ENCODE measurements at places on chromosomes 5 and 9.

GRCh38 chr5:67300326-67300725 is 103.7 kb upstream of the CD180 start:
- no peak for DNase-seq
- no peaks in the 10 kb centered on the region for H3K27me3 ChIP-seq

DNA sequence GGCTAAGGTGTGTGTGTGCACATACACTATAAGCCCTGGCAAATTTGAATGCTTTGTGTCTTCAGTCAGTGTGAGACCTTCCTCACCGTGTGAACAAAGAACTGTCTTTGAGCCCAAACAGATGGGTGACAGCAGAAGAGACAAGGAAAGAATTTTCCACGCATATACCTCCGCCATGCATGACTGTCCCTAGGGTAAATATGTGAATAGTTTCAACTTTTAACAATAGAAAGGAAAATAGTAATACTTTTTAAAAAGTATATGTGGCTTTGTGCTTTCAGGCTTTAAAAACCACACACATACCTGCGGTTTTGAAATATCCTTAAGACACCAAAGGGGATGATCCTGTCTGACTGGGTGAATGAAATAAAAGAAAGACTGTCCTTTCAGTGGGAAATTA is 438.6 kb upstream of the MPDZ start:
- H3K27ac ChIP-seq = no peak overlapping the region
- no peaks in the 10 kb centered on the region for H3K36me3 ChIP-seq
- no peak overlapping the region for H3K4me3 ChIP-seq
- no peaks in the 10 kb centered on the region for H3K27me3 ChIP-seq
- no peaks in the 10 kb centered on the region for H3K4me1 ChIP-seq
- DNase-seq = no peak

- no peak overlapping the region for H3K27ac ChIP-seq
- H3K27me3 ChIP-seq = no peaks in the 10 kb centered on the region
- no peak overlapping the region for H3K4me3 ChIP-seq
- no peak for DNase-seq
- no peaks in the 10 kb centered on the region for H3K4me1 ChIP-seq
Observed at GRCh38 chr9:126907058-126907457, 7.5 kb upstream of the RALGPS1 start.

GRCh38 chr9:124486778-124487259 is 20.4 kb downstream of the NR5A1 start:
- no peak overlapping the region for H3K27ac ChIP-seq
- no peaks in the 10 kb centered on the region for H3K36me3 ChIP-seq
- H3K27me3 ChIP-seq = peaks cover 13% of the 10 kb centered on the region
- no peak for DNase-seq
- H3K4me3 ChIP-seq = no peak overlapping the region

DNA sequence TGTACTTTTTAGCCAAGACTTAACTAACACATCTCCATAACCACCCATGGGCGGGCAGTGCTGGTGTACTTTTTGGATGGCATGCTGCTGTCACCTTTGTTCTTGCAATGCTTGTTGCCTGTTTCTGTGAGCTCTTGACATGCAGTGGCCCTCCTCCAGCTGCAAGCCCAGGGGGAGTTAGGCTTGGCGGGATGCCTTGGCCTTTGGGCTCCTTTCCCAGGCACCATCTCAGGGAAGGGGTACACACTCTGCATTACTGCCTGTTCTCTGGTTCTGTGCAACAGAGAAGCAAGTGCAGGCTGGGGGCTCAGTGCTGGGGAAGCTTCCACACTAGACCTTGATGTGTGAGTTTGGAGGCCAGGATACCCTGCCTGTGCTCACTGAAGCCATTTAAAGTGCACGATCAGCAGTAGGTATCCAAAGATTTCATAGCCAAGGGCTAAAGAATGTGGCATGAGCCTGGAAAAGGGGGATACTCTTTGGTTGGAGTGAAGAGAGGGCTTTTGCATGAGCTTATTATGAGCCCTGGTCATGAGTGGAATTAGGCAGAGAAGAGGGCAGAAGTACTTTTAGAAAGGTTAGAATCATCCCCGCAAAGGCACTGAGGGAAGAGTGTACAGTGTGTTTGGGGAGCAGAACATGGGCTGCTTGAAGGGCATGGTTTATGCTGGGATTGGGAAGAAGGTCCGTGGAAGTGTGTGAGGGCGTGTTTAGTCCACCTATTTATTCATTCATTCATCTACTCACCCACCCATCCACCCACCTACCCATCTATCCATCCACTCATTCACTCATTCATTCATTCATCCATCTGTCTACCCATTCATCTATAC is 22.5 kb downstream of the PSAT1 start:
- no peaks in the 10 kb centered on the region for H3K4me1 ChIP-seq
- no peaks in the 10 kb centered on the region for H3K36me3 ChIP-seq
- H3K27me3 ChIP-seq = no peaks in the 10 kb centered on the region

DNA sequence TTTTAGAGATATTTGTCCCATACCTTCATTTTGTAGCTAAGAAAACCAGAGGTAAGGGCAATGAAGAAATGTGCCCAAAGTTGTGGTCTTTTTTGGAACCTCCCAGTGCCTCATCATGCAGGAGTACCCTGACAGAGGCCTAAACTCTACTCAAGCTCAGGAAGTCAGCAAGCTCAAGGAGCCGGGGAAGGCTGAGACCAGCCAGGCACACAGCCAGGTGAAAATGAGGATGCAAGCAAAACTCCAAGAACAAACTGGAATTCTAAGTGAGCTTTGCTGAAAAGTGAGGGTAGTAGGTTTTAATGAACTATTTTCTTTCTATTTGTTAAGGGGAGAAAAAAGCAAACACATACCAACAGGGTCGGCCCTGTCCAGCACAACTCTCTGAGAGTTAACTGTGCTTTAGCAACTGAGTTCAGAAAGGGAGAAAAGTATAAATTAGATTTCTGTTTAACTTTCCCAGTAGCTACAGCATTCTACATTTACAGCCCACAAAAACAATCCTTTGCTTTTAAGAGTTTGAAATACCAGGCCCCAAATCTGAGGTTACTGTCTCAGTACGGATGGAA is 146.4 kb downstream of the GNAQ start:
- no peaks in the 10 kb centered on the region for H3K4me1 ChIP-seq
- no peak for DNase-seq
- H3K27me3 ChIP-seq = no peaks in the 10 kb centered on the region

DNA sequence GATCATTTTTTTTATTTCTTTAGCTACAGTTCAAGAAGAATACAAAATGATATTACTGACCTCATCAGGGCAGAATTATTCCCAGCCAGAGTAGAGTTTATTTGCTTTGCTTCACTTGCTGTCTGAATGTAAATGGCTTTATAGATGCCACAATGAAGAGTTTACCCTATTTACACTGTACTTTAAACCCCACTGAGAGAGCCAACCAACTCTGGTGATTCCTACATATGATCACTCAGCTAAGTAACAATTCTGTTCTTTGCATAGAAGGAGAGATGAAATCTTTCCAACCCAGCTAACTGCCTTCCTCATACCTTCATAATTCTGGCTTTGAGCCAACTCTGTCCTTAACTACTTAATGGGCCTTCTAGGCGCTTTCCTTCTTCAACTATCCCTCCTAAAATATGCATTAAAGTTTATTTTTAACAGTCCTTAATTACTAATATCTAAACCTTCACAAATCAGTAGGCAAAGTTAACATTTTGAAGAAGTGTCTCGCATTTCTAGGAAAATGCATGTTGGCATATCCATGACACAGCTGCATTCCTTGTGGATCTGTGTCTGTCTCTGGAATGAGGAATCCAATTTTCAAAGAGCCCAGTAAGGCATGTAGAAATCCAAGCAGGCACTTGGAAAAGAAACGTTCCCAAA is 284.8 kb upstream of the GRAMD2B start:
- H3K4me1 ChIP-seq = no peaks in the 10 kb centered on the region
- H3K36me3 ChIP-seq = no peaks in the 10 kb centered on the region
- no peak overlapping the region for H3K4me3 ChIP-seq
- no peak overlapping the region for H3K27ac ChIP-seq

DNA sequence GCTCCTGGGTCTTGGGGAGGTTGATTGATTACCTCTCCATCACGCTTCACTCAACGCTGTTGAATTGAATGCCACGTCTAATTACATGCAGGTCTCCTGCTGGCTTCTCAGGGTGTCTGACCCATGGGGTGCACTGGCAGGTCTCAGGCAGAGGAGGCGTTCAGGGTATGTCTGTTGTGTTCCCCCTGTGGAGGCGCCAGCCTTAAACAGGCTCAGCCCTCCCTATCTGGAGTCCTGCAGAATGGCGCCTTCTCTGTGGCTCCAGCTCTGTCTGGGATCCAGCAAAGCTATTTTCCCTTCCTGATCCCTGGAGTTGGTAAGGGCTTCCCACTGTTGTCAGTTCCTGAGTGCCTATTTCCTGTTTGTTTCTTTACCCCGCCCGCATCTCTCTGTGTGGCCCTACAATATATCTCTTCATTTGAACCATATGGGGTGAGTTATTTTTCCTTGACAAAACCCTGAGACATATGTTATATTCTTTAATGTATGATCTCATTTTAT is 150.0 kb downstream of the NTRK2 start:
- H3K4me1 ChIP-seq = no peaks in the 10 kb centered on the region
- no peak overlapping the region for H3K4me3 ChIP-seq
- H3K27me3 ChIP-seq = no peaks in the 10 kb centered on the region
- H3K36me3 ChIP-seq = no peaks in the 10 kb centered on the region
- DNase-seq = no peak

GRCh38 chr9:69806627-69807026 is 14.0 kb upstream of the CFAP95 start:
- H3K4me1 ChIP-seq = peaks cover 21% of the 10 kb centered on the region
- no peak overlapping the region for H3K4me3 ChIP-seq
- H3K27me3 ChIP-seq = no peaks in the 10 kb centered on the region
- H3K27ac ChIP-seq = no peak overlapping the region
- no peaks in the 10 kb centered on the region for H3K36me3 ChIP-seq
- no peak for DNase-seq

DNA sequence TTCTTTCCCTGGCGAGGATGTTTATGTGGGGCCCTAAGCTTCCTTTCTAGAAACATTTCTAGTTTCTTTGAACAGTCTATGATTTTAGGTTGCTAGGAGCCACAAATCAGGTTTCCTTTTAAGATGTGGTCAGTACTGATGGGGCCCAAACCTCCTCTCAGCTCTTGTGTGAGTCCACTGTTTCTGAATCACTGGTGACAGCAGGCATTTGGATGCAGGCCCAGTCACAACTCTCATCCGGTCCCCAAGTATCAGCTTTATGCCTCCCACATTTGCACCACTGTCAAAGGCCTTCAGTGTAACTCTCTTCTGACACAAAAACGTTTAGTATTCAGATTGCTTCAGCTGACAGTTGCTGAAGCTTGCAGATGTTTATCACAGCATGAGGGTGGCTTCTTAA is 7.8 kb downstream of the DMRT2 start:
- DNase-seq = no peak
- H3K27me3 ChIP-seq = peaks cover 39% of the 10 kb centered on the region
- no peaks in the 10 kb centered on the region for H3K4me1 ChIP-seq

DNA sequence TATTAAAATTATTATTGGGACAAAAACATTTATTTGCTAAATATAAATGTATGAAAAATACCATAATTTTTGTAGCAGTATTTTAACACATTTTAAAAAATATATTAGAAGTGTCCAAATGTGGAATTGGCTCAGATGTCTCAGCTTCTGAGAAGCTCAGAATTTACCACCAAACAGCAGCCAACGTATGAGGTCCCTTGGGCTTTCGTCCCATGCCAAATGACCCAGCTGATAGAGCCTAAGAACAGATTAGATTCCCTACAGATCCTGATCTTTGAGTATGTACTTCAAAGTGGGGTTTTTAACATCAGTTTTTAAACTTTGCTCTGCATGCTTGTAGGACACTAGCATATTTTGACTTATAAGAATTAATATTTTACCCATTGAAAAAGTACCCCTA is 77.3 kb upstream of the RPS23 start:
- H3K27ac ChIP-seq = no peak overlapping the region
- H3K27me3 ChIP-seq = no peaks in the 10 kb centered on the region
- no peaks in the 10 kb centered on the region for H3K36me3 ChIP-seq
- DNase-seq = no peak

- peak; percentile 41 for DNase-seq
- H3K4me1 ChIP-seq = peaks cover 77% of the 10 kb centered on the region
- H3K27me3 ChIP-seq = no peaks in the 10 kb centered on the region
Observed at GRCh38 chr9:123865226-123866000, 64.5 kb downstream of the DENND1A start.

DNA sequence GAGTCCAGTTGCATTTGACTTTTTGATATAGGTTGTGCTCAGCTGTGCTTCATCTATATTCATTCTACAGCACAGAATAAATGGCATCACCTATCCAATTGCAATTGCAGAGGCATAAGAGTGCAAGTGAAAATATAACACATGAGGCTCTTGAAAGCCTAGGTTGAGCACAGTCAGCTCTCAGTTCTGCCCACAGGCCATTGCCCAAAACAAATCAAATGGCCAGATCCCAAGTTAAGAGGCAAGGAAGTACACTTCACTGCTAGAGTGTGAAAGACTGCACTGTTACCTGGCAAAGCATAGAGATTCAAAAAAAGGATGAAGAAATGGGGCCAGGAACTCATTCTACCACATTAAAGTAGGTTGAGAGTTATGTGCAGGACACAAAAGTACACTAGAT is 305.5 kb upstream of the SEMA6A start:
- H3K27me3 ChIP-seq = no peaks in the 10 kb centered on the region
- no peak overlapping the region for H3K27ac ChIP-seq
- H3K36me3 ChIP-seq = no peaks in the 10 kb centered on the region
- no peaks in the 10 kb centered on the region for H3K4me1 ChIP-seq
- no peak for DNase-seq
- H3K4me3 ChIP-seq = no peak overlapping the region

GRCh38 chr9:34520096-34520495 is 2.7 kb downstream of the ENHO start:
- no peak overlapping the region for H3K4me3 ChIP-seq
- no peaks in the 10 kb centered on the region for H3K36me3 ChIP-seq
- peaks cover 45% of the 10 kb centered on the region for H3K4me1 ChIP-seq

DNA sequence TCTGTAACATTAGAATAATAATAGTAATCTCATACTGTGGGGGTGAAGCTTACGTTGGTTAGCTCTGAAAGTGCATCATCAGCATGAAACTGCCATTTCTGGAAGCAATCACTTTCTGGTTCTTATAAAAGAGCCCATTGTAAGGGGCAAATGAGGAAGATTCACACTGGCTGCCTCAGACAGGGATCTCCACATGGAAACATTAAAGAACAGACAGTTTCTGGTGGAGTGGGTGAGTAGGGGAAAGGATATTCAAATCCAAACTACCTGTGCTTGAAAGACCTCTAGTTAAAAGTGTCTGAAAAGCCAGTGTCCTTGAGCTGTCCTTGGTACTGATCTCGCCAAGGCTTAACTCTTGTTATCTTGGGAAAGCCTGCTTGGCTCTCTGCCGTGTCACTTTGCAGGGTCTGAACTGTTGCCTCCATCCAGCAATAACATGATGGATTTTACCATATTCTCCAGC is 19.1 kb upstream of the SLC31A2 start:
- no peaks in the 10 kb centered on the region for H3K4me1 ChIP-seq
- peaks cover 5% of the 10 kb centered on the region for H3K27me3 ChIP-seq
- no peak for DNase-seq
- no peaks in the 10 kb centered on the region for H3K36me3 ChIP-seq
- no peak overlapping the region for H3K4me3 ChIP-seq

GRCh38 chr9:131583836-131584555 is 38.7 kb downstream of the PRRT1B start:
- peaks cover 79% of the 10 kb centered on the region for H3K36me3 ChIP-seq
- no peak for DNase-seq
- H3K27ac ChIP-seq = peak overlapping the region; percentile 76
- no peaks in the 10 kb centered on the region for H3K27me3 ChIP-seq
- peaks cover 39% of the 10 kb centered on the region for H3K4me1 ChIP-seq
